ENCODE measurements at places on chromosomes 5 and 9.

DNA sequence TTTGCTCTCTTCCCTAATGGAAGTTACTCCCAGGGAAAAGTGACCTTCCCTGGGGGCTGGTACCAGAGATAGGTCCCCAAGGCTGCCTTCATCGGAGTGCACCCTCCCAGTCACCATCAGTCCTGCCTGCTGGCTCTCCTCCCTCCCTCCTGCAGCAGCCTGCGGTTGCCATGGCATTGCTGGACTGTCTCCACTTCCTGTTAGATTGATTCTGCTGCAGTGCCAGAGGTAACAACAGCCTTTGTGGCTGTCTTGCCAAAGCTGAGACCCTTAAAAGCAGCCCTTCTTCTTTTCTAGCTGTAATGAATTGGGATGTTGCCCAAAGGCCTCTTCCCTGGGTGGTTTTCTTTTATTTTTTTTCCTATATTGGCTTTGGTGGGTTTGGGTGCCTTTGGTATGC lies 78.1 kb upstream of the PRLR start:
- no peak for DNase-seq

GRCh38 chr9:281741-282645 lies 67.3 kb downstream of the DOCK8 start:
- no peak for DNase-seq

- DNase-seq: no peak
Observed at GRCh38 chr9:6525326-6526045, 112.5 kb downstream of the UHRF2 start.

DNA sequence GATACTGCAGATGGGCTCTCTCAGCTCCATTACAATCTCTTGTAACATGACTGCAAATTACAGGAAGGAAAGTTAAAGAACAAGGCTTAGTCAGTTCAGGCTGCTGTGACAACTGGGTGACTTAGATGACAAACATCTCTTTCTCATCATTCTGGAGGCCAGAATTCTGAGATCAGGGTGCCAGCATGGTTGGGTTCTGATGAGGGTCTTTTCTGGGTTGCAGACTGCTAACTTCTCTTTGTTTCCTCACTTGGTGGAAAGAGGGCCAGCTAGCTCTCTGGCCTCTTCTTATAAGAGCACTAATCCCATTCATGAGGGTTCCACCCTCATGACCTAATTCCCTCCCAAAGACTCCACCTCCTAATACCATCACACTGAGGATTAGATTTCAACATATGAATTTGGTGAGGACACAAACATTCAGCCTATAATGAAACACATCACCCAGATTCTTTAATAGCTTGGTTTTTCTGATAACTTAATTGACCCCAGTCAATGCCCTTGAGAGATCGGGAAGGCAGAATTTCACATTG lies 73.6 kb upstream of the MAMDC2 start:
- DNase-seq: no peak

DNA sequence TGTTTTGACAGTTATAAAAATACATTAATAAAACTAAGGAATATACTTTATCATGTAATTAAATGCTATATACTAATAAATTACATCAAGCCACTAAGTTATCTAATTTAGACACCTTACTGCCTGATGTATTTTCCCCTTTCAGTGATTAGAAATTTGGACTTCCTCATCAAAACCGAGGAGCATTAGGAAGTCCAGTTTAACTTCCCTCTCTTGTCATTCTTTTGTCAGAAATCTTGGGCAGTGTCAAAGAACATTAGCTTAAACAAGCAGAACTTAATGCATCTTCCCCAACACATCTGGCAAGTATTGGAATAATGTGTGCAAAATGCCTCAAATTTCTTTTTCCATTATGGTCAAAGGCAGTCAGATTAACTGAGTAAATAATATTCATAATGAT lies 81.6 kb downstream of the PLPP1 start:
- DNase-seq: no peak

DNA sequence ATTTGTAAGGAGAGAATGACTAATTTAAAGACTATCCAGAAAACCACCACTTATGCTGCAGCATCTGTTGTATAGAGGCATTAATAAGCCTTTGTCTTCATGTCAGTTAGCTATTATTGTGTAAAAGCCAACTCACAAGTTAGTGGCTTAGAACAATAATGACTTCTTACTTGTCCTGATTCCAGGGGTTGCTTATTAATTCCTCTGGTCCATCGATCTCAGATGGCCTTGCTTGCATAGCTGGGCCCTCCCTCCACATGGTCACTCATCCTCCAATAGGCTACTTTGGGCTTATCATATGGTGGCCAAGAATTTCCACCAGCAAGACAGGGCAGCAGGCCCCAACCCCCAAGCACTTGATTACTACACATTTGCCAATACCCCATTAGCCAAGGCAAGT lies 44.5 kb upstream of the STK32A start:
- no peak for DNase-seq

DNA sequence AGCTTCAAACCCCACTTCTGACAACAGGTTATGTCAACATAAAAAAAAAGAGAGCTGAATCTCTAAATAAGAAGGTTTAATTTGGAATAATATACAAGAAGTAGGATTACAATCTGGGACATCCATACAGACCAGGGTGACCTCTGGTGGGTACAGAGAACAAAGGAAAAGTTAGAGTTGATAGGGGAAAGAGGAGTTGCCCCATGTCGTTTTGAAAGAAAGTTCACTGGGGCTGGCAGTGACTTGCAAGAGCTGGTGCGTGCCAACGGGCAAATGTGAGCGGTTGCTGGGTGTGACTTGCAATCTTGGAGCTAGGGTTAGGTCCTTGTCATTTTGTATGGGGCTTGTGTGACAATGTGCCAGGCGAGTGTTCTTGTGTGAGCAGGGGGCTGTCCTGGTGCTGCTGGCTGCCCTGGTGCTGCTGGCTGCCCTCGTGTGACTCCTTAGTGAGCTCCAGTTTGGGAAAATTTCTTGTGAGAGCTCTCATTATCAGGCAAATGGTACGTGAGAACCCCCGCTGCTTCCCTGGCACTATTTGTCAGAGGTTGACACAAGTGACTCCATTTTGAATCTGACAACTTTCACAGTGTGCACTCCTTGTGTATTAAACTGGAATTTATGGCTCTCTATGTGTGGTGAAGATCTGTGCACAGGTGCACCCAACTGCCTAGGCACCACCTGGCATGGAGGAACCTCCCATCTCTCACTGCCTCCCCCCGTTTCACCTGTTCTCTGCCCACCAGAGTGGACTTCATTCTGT lies 69.8 kb downstream of the UBE2QL1 start:
- no peak for DNase-seq

GRCh38 chr9:83969602-83970001 lies 10.4 kb downstream of the HNRNPK start:
- no peak for DNase-seq

DNA sequence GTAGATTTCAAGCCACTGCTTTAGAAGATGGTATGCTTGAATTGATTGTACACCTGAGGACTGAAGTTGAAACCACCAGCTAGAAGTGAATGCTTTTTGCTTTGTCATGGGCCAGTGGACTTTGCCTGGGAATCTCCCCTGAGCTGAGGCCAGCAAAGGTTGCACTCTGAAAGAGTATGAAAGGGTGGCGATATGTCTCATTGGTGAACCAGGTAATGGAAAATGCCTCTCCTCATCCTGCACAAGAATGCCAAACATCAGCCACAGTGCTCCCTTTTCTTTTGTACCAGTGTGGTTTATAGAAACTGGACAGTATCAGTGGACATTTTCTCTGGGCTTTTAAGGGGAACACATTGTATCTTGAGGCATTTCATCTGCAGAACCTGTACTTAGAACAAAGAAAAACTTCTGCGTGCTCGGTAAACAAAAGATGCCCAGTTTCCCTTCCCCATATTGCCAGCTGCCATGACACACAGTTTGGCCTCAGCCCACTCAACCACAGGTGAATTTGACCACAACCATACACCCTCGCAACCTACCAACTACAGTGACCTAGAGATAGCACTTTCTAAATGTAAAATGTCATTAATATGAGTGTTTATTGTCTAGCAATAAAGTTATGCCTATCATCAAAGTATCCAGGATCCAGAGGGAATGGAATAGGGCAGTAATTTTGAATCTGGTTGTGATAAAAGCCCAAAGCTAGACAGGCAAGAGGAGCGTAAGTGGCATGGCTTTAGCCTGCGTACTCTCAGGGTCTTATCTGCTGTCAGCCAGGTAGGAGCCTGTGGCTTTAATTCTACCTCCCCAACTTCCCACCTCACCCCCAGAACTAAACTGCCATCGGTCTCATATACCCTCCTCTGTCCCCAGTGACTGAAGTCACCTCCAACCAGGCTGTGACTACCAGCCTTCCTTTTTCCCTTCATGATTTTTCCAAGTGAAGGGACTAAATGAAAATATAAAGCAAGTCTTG lies 79.5 kb upstream of the LHFPL2 start:
- DNase-seq: no peak

- no peak for DNase-seq
Observed at GRCh38 chr5:151086905-151087360, 6.1 kb upstream of the TNIP1 start.

GRCh38 chr5:76851728-76852369 lies 2.0 kb downstream of the S100Z start:
- no peak for DNase-seq

GRCh38 chr5:4720831-4721230 lies 419.3 kb upstream of the ADAMTS16 start:
- DNase-seq: no peak

DNA sequence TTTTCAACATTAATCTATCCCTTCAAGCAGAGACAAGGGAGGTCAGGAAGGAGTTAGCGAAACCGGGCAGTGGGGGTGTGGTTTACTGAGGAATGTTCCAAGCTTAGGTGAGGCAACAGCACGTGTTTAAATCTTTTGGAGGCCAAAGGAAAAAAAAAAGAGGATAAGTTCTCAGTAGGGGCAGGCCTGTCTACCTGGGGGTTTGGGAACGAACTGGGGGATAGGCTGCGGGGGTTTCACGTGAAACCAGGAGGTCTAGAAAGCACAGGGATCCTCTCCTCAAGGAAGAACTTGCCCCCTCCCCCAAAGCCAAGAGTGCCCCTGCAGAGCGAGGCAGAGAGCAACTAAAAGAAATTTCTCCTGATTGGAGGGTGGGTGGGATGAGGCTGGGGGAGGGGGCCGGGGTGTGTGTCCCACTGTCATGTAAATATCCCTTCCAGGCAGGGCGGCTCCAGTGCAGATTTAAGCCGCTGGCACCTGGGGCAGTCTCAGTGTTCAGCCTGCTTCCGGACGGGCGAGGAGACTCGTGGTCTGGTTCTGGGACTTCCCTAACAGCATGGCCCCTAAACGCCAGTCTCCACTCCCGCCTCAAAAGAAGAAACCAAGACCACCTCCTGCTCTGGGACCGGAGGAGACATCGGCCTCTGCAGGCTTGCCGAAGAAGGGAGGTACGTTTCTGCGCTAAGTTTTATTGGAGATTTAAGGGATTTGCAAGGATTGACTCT lies 5.5 kb upstream of the SET start:
- no peak for DNase-seq

DNA sequence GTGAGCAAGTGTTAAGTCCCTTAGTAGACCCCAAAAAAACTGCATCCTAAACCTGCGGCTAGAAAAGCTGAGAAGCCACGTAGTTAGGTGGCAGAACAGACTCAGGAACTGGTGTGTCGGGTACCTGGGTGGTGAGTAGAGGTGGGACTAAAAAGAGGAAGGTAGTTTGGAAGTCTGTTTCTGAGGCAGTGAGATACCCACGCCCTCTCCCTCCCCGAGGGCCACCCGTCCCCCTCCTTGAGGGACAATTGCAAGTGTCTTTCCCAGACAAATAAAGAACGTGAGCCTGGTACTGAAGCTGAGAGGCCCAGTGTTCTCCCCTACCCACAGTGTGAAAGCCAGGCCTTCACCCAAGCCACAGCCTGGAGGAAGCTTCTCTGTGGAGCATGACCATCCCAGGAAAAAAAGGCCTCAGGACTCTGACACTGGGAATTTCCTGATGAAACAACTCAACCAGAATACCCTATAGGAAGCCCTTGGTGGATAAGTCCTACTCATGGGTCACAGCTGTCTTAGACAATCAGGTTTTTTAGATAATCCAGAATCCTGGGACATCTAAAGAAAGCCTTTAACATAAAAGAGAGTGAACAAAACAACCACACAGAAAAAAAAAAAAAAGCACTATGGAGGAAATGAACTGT lies 7.0 kb upstream of the CD74 start:
- DNase-seq: no peak

- no peak for DNase-seq
Observed at GRCh38 chr5:130138406-130139045, 234.3 kb downstream of the CHSY3 start.

GRCh38 chr5:54638106-54638505 lies 120.5 kb downstream of the SNX18 start:
- DNase-seq: no peak

DNA sequence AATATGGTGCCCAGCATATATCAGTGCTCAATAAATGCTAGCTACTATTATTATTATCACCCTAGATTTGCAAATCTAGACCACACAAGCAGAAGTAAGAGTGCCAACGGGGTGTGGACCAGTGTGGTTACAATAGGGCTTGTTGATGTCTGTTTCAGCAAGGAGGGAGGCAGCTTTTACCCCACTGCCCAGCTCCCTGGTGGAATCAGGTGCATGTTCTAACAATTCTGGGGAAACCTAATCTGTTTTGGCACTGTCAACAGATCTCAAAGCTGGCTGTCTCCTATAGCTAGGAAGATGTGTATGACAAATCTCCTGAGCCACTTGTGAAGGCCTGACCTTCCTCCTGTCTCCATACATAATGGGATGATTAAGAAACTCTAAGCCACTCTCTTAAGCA lies 5.7 kb downstream of the TGFBI start:
- DNase-seq: no peak

DNA sequence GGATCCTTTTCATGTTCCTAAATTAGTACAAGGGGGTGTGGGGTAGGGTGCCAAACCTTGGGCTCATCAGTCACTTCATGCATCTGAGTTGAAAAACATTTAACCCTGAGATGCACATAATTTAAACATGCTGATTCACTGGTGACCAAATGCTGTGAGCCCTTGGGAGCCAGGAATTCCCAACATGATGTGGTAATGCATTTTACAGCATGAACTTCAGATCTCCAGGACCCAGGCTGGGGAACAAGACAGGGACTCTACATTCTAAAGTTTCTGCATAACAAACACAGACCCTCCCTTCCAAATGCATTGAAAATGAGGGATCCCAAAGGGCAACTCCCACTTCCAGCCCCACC lies 322.2 kb downstream of the NDUFS4 start:
- no peak for DNase-seq

GRCh38 chr5:103358305-103358995 lies 99.9 kb downstream of the MACIR start:
- no peak for DNase-seq

DNA sequence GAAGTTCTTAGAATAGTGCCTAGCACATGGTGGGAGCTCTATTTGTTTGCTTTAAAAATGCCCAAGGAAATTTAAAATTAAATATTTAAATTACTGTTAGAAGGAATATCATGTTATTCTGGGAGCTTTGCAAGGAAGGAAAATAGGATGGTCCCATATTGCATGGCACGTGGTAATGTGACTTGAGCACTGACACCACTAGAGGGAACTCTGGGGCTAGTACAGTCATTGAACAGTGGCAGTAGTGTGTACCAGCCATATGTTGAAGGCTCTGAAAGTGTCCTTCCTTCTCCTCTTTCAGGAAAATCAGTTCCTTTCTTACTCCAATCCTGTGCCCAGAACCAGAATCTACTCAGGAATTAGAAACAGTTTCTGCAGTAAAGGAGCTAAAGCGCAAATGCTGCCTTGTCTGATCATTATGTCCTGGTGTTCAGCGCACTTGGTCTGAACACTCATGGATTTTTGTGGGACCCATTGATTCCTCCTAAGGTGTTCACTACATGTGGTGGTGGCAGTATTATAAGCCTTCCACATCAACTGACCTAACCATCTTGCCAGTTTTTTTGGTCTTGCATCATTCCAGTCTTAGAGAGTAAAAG lies 54.1 kb downstream of the GDA start:
- DNase-seq: no peak

GRCh38 chr5:80757290-80757689 lies 102.5 kb upstream of the DHFR start:
- DNase-seq: no peak

- DNase-seq: no peak
Observed at GRCh38 chr5:178078197-178079010, 34.9 kb upstream of the N4BP3 start.
